ENCODE measurements at places on chromosomes 3 and 15.

DNA sequence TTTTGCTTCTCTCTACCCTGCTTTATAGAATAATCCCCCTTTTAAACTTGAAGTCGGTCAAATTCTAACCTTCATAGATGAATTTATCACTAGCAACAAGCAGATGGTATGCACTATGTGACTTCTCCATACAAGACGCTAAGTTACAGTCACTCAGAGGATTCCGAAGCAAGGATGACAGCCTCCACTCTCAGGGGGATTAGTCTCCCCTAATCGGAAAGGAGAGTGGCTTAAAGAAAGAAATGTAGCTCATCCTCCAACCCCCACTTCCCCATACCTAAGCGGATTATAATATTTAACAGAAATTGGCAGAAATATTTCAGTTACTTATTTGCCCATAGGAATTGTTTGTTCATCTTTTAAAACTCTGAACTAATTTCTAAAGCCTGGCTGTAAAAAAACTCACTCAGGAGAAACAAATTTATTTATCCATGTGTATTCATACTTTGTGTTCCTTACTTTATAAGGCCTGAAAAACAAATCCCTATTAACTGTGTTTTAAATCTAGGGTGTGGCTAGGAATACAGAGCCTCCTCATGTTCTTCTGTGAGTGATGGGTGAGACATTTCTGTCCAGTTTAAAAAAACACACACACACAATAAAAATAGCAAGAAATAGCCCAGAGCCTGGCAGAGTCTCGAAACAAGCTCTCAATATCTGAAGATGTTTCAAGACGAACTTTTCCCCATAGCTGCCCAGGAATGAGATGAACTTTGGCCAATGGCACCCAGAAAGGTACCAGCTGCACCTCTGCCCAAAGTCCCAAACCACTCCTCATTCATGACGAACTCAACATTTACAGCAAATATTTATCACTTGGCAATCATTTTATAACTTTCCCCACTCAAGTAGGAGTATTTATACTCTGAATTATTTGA lies 18.7 kb downstream of the SIAH2 start:
- DNase-seq, result no peak

DNA sequence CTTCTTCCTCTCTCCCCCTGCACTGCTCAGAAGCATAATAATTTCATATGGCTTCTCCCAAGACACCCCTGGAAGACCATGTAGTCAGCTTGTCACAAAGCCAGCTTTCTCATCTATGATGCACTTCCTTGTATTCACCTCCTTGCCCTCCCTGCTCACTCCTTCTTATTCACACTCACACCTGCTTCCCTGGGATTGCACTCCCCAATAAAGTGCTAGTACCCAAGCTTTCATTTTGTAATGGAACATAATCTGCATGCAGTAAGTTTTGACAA lies 76.9 kb upstream of the FRMD4B start:
- no peak for DNase-seq

DNA sequence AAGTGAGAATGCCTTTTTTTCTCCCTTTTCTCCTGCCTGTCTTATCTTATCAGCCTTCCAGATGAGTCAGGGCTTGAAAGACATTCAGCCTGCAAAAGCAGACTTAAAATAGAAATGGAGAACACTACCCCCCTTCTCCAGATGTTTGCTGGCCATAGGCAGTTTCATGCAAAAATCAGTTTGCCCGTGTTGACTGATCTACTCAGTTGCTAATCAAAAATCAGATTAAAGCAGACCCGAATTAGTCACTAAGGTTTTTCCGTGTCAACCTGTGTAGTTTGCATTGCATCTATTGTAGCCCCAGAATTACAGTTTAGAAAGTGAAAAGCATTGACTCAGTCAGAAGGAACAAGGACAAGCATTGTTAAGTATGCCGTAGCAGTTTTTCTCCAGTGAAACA lies 56.2 kb downstream of the IL5RA start:
- DNase-seq, result no peak

GRCh38 chr3:111874177-111874820 lies 15.2 kb downstream of the PHLDB2 start:
- DNase-seq, result peak; percentile 87

- DNase-seq, result peak; percentile 68
These were observed 613.1 kb downstream of the SI start for GRCh38 chr3:164465172-164465571.

GRCh38 chr3:51953445-51953844 lies 1.7 kb upstream of the GPR62 start:
- peak; percentile 84 for DNase-seq

Measured in GM23248 (cell line).